NCI-H1417 treated with DMSO at 0.1 percent for 48 hours (cell line): ENCODE measurements at places on chromosomes 1 and 21.

DNA sequence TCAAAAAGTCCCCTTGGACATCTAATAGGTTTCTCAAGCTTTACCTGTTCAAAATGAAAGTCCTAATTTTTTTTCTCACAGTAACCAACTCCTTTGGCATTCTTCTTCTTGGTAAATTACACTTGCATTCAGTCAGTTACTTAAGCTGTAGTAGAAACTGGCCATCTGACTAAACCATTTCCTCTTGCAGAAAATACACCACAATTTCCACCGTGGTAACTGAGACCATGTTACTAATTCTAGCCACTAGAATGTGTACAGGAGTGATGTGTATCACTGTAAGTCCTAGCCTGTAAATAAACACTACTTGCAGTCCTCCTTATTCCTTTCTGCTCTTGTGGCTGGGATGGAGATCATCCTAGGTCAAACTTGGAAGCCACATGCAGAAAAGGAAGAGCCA lies 965.4 kb upstream of the TMPRSS15 start:
- no peak for DNase-seq

GRCh38 chr1:36553591-36554322 lies 71.0 kb upstream of the CSF3R start:
- DNase-seq, result peak; percentile 4

- no peak for DNase-seq
These were observed 104.6 kb downstream of the ZBTB18 start for GRCh38 chr1:244155661-244156060.

GRCh38 chr1:172145231-172145651 lies 275.2 kb upstream of the C1orf105 start:
- no peak for DNase-seq

DNA sequence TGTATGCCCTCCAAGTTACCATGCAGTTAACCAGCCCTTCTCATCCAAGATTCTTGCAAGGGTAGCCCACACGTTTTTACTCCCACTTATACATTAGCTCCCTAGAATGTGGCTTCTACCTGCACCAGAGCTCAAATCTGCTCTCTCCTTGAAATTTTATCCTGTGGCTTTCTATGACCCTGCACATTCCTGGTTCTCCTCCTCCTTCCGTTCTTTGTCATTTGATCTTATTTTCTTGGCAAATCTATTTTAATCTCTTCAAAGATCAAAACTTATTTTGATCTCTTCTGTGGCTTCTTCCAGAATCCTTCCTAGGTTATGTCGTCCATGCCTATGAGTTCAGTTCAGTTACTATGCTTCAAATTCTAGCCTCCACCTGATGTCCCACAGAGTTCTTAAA lies 115.6 kb upstream of the GUCA2B start:
- DNase-seq, result no peak
